ENCODE measurements at places on chromosomes 4 and X.

DNA sequence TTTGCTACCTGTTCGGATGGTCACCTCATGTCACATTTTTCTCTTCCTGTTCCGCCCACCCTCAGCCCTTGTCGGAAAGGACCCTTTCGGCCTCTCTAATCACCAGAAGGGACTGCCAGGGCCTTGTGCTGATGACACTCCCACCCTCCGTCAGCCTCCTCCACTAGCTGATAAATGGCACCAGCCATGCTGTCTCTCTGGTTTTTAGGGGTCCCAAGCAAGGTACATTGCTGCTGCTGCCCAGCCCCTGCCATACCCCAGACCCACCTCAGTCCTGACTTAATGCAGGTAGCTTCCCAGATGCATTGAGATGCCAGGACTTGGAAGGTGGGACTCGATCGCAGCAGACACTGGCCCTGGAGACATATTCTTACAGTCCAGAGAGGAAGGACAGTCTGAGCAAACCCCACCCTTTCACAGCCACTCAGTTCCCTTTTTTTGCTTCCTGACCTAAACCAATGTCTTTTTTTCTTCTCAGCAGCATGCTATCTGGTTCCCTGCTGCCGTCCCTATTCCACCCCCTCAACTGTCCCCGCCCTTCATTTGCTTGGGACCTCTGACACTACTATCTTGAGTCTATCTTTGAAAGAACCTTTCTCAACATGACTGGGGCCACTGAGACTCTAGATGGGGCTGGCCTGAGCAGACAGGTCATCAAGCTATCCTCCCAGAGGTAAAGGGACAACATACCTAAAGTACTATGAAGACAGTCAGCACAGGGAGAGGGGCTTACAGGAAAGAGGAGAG lies at the start of gene BTK:
Gene BTK (minus strand): TSS at position 397 of the 747 bp plus-strand sequence. CDS start 10,907 bp downstream, outside the sequence.
- DNase-seq: no peak

GRCh38 chr4:150828159-150828558 lies 186.9 kb downstream of the LRBA start:
- no peak for DNase-seq

DNA sequence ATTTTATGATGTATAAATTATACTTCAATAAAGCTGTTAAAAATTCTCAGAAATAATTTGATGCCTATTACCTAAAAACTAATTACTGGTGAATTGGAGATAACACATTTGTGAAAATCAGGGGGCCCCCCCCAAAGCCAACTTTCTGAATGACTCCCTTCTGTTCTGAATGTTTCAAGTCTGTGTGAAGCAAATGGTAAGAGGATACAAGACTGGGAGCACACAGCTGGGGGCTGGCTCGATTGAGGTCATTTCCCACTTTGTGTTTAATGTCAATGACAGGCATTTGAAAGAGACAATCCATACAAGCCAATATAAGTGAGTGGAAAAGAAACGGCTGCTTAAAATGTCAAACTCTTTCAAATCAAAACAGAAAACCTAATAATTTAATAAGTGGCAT lies 155.8 kb downstream of the SH2D1A start:
- DNase-seq: no peak

- no peak for DNase-seq
Observed at GRCh38 chr4:170109586-170110284, 20.0 kb upstream of the AADAT start.

GRCh38 chr4:10690185-10690907 lies 5.8 kb upstream of the CLNK start:
- DNase-seq: no peak

- peak; percentile 90 for DNase-seq
Observed at GRCh38 chr4:40908702-40909362, 159.1 kb downstream of the NSUN7 start.

Data from urothelium cell line (cell line).